ENCODE measurements at places on chromosomes 5 and 9.

DNA sequence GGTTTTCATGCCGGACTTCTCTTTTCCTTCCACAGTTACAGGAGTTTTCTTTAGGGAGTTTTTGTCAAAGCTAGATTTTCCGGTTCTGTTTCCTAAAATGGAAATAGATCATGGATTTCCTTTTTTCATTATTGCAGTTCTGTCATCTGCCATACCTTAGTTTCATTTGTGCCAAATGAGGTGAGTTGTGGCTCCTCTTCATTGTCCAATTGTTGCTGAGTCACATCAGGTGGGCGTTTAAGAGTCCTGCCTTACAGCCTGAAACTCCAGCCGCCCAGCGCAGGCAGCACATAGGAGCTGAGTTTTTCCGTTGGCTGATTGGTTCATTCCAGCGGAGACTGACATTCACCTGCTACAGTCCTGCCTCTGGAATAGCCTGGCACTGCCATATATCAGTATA is 14.1 kb downstream of the SLC25A25 start:
- no peak for DNase-seq

DNA sequence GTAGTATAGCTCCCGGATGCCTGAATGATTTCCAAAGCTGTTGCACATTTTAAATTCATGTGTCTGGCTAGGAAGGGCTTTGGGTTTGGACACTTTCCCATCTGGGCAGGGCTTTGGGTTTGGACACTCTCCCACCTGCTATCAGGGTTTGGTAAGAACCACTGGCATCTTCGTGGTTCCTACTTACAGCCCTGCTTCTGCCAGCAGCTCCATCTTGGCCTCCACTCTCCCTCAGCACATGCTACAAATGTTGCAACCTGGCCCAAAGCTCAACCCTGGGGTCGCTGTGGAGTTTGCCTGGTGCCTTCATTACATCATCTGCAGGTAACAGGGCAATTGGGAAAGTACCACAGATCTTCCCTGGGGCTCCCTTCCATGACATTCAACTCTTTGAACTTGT is 3.5 kb downstream of the TMCO6 start:
- DNase-seq = no peak

DNA sequence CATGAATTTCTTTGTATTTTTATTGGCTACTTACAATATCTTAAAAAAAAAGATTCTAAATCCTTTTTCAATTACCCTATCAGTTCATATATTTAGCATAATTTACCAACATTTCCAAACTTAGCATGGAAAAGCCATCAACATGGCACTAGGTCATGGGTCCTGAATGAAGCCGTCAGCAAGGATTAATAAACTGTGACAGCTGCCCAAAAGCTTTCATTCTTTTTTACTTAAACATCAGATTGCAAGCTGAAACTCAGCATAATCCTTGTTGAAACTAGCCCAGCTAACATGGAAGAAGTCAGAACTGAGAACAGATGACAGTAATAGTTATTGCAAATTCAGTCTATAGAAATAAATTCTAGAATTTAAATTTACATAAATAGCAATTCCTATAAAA is 209.8 kb downstream of the ADAMTS6 start:
- no peak for DNase-seq

GRCh38 chr5:31064215-31064614 is 129.3 kb upstream of the CDH6 start:
- DNase-seq = no peak

- no peak for DNase-seq
Observed at GRCh38 chr5:65862384-65862783, 64.0 kb upstream of the ERBIN start.

- no peak for DNase-seq
Observed at GRCh38 chr9:21969951-21970799, 24.0 kb downstream of the CDKN2A start.

- DNase-seq = no peak
Observed at GRCh38 chr9:14907360-14907685, 2.9 kb downstream of the FREM1 start.

DNA sequence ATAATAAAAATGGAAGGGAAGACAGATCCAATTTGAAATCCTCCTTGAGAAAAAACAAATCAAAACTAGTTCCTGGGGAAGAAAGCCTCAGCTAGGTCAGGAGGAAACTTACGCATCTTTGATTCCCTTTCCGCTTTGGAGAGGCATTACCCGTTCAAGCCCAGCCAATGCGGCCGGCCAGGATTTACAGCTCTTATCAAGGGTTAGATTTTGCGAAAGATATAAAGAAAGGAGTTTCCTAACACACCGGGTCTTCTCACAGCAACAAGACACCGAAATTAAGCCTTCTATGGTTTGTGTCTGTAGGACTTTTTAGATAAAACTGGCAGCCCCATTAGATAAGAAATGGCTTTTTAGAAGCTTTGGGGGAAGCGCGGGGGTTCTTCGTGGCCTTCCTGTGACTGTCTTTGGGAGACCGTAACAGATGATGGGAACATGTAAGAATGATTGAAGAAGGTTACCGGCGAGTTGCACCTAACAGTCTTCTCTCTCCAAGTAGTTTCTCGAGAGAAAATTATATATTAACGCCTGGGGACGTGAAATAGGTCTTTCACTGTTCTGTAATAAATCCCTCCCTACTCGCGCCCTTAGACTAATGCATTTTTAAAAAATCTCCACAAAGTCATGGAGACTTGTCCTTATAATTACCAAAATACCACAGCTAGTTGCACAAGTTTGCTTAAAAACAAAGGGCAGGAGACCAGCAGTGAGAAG is 1.3 kb upstream of the ISL1 start:
- DNase-seq = no peak

- DNase-seq = no peak
Observed at GRCh38 chr5:36694351-36694750, 87.9 kb downstream of the SLC1A3 start.

DNA sequence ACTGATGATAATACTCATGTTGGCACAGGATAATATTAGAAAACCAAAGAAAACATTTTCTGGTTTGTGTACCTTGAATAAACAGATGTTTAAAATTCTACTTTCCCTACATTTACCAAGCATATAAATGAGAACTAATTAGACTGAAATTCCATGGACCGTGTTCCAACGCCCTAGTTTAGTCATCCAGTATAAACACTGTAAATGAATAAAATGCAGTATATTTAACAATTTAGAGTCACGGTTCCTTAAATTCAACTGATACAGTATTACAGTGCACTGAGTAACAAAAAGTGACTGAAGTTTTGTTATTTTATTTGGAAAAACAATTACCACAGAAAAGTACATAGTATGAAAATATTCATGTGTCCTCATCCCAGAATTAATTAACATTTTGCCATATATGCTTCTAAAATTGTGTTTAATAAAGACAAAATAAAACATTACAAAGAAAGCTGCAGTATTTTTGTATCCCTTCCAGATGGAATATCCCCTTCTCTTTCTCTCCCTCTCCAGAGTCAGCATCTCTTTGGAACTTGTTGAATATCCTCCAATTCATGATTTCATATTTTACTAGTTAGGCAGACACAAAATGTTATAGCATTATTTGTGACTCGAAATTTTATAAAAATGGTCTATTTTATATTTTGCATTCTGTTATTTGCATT is 112.5 kb downstream of the HMHB1 start:
- no peak for DNase-seq

DNA sequence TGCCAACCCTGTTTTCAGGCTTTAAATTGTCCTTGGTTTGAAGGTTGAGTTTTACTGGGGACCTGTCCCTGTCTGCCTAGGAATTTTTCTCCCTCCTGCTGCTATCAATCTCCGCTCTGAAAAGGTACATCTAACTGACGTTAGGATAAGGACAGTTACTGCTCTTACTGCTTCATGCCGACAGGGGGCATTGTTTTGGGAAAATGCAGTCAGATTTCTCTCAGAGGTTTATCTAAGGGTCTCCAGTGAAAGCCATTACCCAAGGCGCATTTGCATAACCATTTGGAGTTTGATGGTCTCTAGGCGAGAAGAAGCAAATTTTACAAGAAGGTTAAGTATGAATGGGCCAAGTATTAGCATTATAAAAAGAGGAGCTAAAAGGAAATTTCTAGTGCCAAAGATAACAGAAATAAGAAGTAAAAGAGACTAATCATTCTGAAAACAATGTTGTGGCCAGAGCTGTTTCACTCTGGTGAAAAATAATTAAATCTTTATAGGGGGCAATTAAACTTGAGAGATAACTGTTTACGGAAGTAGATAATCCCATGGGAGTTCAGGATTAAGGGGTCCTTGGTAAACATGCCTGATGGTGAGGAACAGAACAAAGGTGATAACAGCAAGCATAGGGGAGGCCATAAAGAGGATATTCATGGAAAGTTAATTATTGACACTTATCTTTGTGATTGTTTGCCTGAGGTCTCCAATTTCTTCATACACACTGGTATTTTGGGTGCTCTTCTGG is 605.0 kb downstream of the MTRR start:
- DNase-seq = no peak

DNA sequence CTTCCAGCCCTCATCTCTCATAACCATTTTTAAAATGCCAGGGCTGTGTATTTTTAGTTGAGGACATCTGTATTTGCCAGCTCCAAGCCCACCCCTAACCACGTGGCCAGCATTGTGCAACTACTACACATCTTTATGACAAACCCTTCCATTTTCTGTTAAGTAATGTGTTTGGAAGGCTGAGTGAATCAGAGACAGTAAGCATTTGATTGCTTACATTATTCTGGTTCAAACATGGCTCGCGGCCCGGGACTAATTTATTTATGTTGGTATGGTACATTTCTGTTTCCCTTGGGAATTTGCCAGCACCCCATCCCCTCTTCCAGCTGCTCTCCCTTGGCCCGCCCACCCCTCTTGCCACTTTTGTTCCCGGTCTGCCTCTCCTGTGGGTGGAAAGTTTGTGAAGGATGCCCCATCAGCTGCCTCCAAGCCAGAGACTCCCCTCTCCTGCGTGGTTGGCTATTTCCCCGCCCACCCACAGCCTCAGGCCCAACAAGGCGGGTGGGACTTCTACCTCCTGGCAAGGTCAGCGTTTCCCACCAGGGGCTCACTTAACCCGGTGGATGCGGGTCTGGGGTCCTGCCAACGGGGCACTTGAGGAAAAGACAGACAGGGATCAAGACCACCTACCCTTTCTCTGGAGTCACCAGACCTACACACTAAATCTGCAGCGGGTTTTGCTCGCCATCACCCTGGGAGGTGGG is 162.2 kb downstream of the HSD17B3 start:
- no peak for DNase-seq

GRCh38 chr9:21154018-21154608 is 12.3 kb downstream of the IFNA21 start:
- no peak for DNase-seq

- DNase-seq = no peak
Observed at GRCh38 chr5:38543886-38544285, 12.6 kb downstream of the LIFR start.

DNA sequence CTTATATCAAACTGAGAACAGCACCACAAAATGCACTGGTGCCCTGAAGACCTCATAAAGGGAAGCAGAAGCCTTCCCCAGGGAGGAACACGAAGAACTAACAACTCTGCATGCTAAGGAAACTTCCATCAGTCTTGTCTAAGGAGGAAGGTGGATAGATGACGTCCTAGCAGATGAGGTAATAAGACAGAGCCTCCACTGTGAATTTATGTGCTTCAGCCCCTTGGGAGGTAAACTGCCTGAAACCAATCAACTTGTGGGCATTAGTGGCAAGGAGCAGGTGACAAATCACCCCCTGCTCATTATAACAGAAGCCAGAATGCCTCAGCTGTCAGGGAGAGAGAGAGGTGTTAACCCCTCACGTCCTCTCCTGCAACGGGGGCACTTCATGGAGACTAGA is 48.9 kb upstream of the SPIN1 start:
- no peak for DNase-seq

GRCh38 chr5:86008704-86009103 is 609.0 kb upstream of the COX7C start:
- DNase-seq = no peak

GRCh38 chr9:18126831-18127498 is 347.0 kb upstream of the ADAMTSL1 start:
- DNase-seq = no peak

DNA sequence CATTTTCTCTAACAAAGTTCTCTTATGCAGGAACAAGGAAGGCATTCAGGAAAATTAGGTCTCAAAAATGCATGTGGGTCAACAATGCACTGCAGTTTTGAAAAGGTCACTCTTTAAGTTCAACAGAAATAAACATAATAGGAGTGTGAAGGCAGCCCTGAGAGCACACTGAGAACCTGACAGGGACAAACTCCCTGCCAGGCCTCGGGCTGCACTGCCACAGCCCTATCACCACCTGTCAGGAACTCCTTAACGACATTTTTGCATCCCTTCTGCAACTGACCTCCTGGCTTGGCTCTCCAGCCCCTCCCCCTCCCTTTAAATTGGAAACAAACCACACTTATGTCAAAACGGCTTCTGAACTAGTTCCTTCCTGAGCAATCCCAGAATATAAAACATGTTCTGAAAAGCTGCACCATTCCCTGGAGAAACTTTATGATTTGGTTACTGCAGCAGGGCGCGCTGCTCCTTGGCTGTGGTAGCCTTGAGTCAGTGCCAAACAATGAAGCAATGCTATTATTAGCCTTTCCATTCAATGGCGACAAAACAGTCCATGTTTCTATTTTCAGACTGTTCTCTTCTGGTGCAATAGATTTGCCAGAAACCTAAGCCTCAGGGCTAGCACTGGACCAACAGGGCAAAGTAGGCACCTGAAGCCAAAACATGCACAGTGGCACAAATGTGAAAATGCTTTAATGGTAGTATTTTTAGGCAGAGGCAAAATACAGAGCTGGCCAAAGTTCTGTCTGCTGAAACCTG is 160.1 kb upstream of the ZNF608 start:
- DNase-seq = no peak
